Activated naive CD4-positive, alpha-beta T cell treated with anti-CD3 and anti-CD28 coated beads, Interleukin-2, amount 10 ng/mL, durations not matched to agents 5 hours and 36 hours (primary cell): ENCODE measurements at places on chromosomes 4 and X. TPM values are rescaled to one million over a fixed set of nuclear protein-coding genes. Genes with fewer than 3 reads are reported as not detected.

NR0B1 gene
- total RNA-seq, result not detected

POU4F2 gene
- not detected for total RNA-seq

FMR1 gene
- 54.8 TPM for total RNA-seq

PDK3 gene
- total RNA-seq, result 36.6 TPM
